ENCODE measurements at places on chromosomes 3 and 15. TPM values are rescaled to one million over a fixed set of nuclear protein-coding genes. Genes with fewer than 3 reads are reported as not detected.

DCP1A gene
- 19.3 TPM for polyA plus RNA-seq

LMCD1 gene
- 0.51 TPM for polyA plus RNA-seq

STRC gene
- polyA plus RNA-seq: 0.24 TPM

HHLA2 gene
- not detected for polyA plus RNA-seq

SLC9C1 gene
- not detected for polyA plus RNA-seq

PLA2G4F gene
- not detected for polyA plus RNA-seq

PP2D1 gene
- polyA plus RNA-seq: not detected

RPL35A gene
- 612 TPM for polyA plus RNA-seq

FRMD5 gene
- polyA plus RNA-seq: not detected

SPATA12 gene
- polyA plus RNA-seq: 0.07 TPM

SPINT1 gene
- 21.5 TPM for polyA plus RNA-seq

ARGFX gene
- polyA plus RNA-seq: not detected

GUCA1C gene
- not detected for polyA plus RNA-seq

FES gene
- 260 TPM for polyA plus RNA-seq

LSAMP gene
- polyA plus RNA-seq: not detected

FBN1 gene
- polyA plus RNA-seq: not detected

MAP4 gene
- polyA plus RNA-seq: 18.4 TPM

VEPH1 gene
- 0.44 TPM for polyA plus RNA-seq
